Neuronal stem cell (in vitro differentiated cells): ENCODE measurements at places on chromosomes 3 and 15.

- DNase-seq = no peak
These were observed 285.7 kb upstream of the ROBO2 start for GRCh38 chr3:76754247-76754646.

GRCh38 chr3:69872783-69873378 lies 126.7 kb upstream of the SAMMSON start:
- no peak for DNase-seq

DNA sequence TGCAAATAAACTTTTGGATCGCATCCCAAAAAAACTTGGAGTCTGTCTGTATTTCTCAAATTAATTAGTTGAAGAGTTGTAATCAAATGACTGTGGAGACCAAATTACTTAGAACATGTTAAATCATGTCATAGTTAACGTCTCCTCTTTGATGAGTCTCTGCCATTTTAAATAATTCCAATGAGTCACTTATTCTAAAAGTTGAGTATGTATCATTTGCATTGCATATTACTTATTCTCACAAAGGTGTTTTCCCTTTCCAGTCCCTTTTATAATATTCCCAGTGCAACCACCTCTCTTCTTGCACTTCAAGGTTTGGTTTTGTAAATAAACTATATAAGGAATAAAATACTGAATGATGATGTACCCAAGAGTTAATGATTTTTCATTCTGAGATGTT lies 36.0 kb upstream of the MBNL1 start:
- DNase-seq = no peak

DNA sequence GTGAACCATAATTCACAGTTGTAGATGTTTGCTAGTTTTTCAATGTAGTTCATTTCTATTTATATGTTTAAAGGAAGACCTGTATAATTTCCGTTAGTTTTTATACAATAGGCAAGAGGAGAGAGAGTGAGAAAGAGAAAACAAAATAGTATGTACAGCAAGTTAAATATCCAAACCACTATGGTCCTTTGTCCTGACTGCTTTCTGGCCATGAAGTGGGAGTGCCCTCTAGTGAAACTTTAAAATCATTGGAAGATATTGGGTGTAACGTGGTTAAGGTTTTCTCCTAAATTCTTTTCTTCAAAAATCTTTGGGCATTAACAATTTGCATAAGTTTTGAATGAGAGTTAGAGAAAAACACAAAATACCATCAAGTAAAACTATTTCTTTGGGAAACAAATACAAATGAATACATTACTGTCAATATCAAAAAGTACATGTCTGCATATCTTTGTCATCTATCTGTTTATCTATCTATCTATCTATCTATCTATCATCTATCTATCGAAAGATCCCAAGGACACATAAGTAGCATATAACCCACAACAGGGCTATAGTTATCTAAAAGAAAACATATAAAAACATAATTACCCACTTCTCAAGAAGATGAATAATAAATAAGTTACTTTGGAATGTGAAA lies 534.6 kb upstream of the ATP11B start:
- DNase-seq = peak; percentile 55

DNA sequence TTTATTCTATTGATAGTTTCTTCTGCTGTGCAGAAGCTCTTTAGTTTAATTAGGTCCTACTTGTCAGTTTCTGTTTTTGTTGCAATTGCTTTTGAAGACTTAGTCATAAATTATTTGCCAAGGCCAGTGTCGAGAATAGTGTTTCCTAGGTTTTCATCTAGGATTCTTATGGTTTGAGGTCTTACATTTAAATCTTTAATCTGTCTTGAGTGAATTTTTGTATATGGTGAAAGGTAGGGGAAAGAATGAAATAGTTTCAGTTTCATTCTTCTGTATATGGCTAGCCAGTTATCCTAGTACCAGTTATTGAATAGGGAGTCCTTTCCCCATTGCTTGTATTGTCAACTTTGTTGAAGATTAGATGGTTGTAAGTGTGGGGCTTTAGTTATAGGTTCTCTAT lies 10.6 kb upstream of the GCSAM start:
- DNase-seq = no peak

DNA sequence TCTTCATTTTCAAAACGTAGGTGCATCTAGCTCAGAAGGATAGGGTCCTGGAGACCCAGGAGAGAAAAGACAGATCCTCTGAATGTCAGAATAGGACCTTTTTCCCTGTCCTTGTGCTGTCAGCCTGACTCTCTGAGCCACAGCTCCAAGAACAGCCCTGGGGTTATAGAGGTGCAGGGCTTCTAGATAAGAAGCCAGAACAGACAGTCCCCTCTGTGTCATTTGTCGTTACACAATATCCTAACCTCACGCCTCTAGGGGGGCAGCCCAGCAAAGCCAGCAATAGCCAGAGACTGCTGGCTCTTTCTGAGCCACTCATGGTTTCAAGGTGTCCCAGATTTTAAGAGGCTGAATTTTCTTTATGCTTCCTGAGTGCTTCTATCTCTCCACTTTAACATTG lies 153.2 kb upstream of the THBS1 start:
- no peak for DNase-seq

- no peak for DNase-seq
These were observed 41.4 kb downstream of the DNAJB8 start for GRCh38 chr3:128425142-128425845.

GRCh38 chr3:13452490-13453335 lies 27.4 kb upstream of the HDAC11 start:
- no peak for DNase-seq

DNA sequence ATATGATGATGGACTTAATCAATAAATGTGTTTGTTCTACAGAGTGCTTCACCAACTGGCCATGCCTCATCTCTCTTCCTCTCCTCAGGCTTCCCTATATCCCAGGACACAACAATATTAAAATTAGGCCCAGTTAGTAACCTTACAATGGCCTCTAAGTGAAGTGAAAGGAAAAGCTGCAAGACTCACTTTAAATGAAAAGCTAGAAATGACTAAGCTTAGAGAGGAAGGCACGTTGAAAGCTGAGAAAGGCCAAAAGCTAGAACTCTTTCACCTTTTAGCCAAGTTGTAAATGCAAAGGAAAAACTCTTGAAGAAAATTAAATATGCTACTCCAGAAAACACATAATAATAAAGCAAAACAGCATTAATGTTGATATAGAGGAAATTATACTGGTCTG lies 1010.3 kb downstream of the NAALADL2 start:
- no peak for DNase-seq

DNA sequence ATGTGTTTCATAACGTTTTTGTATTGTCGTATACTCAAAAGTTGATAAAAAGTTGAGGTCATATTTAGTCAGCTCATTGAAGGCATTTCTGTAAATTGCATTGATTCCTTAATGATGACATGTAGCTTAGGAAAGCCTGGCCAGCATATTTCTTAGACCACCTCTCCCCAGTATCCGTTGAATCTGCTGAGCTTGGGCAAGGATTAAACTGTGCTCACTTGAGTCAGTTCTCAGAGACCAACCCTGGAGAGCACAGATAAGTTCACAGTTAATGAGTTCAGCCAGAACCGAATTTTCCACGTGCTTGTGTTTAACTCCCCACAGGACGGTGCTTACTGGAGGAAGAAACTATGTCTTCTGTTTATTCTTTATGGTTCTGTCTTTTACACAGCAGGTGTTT lies 132.7 kb downstream of the SLC25A26 start:
- DNase-seq = no peak
